ENCODE measurements at places on chromosomes 12 and 14. TPM values are rescaled to one million over a fixed set of nuclear protein-coding genes. Genes with fewer than 3 reads are reported as not detected.
A peak's percentile ranks its signal among the peaks of the same experiment; 100 is the strongest.

GRCh38 chr14:102571043-102571442, 21.4 kb upstream of the RCOR1 start:
- no peak overlapping the region for H3K27ac ChIP-seq
- no peaks in the 10 kb centered on the region for H3K36me3 ChIP-seq
- no peak for DNase-seq

GRCh38 chr12:122840580-122841513, 5.6 kb downstream of the HIP1R start:
- H3K4me3 ChIP-seq = no peak overlapping the region
- H3K27me3 ChIP-seq = peaks cover 39% of the 10 kb centered on the region
- no peak overlapping the region for H3K27ac ChIP-seq
- no peaks in the 10 kb centered on the region for H3K36me3 ChIP-seq
- H3K4me1 ChIP-seq = peaks cover 14% of the 10 kb centered on the region

GRCh38 chr12:121451961-121452339, 52.0 kb downstream of the RNF34 start:
- no peaks in the 10 kb centered on the region for H3K27me3 ChIP-seq
- no peak overlapping the region for H3K27ac ChIP-seq
- no peaks in the 10 kb centered on the region for H3K4me1 ChIP-seq
- no peak overlapping the region for H3K4me3 ChIP-seq
- DNase-seq = no peak

- no peak overlapping the region for H3K27ac ChIP-seq
- no peaks in the 10 kb centered on the region for H3K36me3 ChIP-seq
- H3K4me1 ChIP-seq = peaks cover 29% of the 10 kb centered on the region
- DNase-seq = peak; percentile 58
- no peak overlapping the region for H3K4me3 ChIP-seq
Observed at GRCh38 chr14:68924186-68925158, 54.6 kb downstream of the ACTN1 start.

GRCh38 chr12:55797068-55797467, 20.5 kb downstream of the SARNP start:
- peak; percentile 78 for DNase-seq
- peaks cover 10% of the 10 kb centered on the region for H3K4me1 ChIP-seq
- no peak overlapping the region for H3K4me3 ChIP-seq

DNA sequence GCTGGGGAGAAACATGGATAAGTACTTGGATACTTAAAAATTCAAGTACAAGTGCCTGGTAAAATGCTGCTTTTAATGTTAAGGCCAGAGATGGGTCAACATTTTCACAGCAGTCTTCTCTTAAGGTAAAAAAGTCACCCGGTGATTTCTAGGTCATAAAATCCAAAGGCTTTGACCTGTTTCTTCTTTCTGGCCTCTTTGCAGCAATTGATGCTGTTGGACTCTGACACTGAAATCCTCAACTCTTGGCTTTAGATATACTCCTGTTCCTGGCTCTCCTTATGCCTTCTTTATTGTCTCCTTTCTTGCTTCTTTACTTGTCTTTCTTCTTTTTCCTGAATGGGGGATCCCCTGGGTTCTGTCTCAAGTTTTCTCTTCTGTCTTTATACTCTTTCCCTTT, 189.2 kb downstream of the SSPN start:
- no peaks in the 10 kb centered on the region for H3K4me1 ChIP-seq
- DNase-seq = no peak
- no peaks in the 10 kb centered on the region for H3K36me3 ChIP-seq
- no peaks in the 10 kb centered on the region for H3K27me3 ChIP-seq

- peaks cover 7% of the 10 kb centered on the region for H3K4me1 ChIP-seq
- no peaks in the 10 kb centered on the region for H3K27me3 ChIP-seq
- no peak for DNase-seq
- H3K27ac ChIP-seq = no peak overlapping the region
Observed at GRCh38 chr12:9319842-9320173, 111.6 kb upstream of the PZP start.

- no peak overlapping the region for H3K27ac ChIP-seq
- DNase-seq = no peak
- H3K27me3 ChIP-seq = no peaks in the 10 kb centered on the region
- H3K36me3 ChIP-seq = no peaks in the 10 kb centered on the region
- H3K4me3 ChIP-seq = no peak overlapping the region
Observed at GRCh38 chr14:101117543-101117942, 214.0 kb upstream of the RTL1 start.

DNA sequence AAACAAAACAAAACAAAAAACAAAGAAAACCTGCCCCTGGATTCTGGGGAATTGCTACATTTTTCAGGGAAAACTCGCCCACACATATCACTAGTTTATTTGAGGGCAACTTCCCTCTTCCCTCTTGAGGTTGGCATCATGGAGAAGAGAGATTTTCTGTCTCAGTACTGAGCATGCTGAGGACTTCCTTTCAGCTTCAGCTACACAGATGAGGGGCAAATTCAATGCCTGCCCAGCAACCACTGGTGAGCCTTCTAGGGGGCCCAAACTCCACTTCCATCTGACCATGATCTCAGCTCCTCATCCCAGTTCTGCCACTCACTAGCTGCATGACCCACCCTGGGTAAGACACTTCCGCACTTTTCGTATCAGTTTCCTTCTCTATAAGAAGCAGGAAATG, 63.1 kb upstream of the SCN8A start:
- no peaks in the 10 kb centered on the region for H3K36me3 ChIP-seq
- no peaks in the 10 kb centered on the region for H3K4me1 ChIP-seq
- peaks cover 6% of the 10 kb centered on the region for H3K27me3 ChIP-seq

GRCh38 chr12:108778053-108778452, 46.7 kb upstream of the CORO1C start:
- DNase-seq = no peak
- no peaks in the 10 kb centered on the region for H3K27me3 ChIP-seq
- no peaks in the 10 kb centered on the region for H3K36me3 ChIP-seq
- H3K27ac ChIP-seq = peak overlapping the region; percentile 90
- H3K4me1 ChIP-seq = peaks cover 23% of the 10 kb centered on the region

The GARIN6 gene
- total RNA-seq = not detected

The TAS2R8 gene
- 0.22 TPM for total RNA-seq

The CEBPE gene
- total RNA-seq = not detected

The APOF gene
- not detected for total RNA-seq

The CPM gene
- 0.28 TPM for total RNA-seq
